ENCODE measurements at places on chromosomes 5 and 9.

DNA sequence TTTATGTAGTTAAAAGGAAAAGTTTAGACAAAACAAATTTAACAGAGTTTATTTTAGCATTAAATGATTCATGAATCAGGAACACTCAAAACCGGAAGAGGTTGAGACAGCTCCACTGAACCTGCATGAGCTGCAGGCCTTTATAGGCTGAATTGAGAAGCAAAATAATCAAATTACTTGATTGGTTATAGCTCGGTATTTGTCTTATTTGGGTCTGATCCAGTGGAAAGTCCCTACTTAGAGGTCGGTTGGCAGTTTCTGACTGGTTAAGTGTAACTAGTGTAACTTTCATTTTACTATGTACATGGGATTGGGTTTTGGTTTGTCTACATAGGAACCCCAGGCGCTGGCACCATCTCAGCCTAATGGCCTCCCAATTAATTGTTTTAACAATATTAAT is 74.1 kb upstream of the PIK3R1 start:
- DNase-seq, result no peak
- no peak overlapping the region for H3K27ac ChIP-seq
- no peaks in the 10 kb centered on the region for H3K4me1 ChIP-seq
- H3K27me3 ChIP-seq, result no peaks in the 10 kb centered on the region
- H3K4me3 ChIP-seq, result no peak overlapping the region
- no peaks in the 10 kb centered on the region for H3K36me3 ChIP-seq

DNA sequence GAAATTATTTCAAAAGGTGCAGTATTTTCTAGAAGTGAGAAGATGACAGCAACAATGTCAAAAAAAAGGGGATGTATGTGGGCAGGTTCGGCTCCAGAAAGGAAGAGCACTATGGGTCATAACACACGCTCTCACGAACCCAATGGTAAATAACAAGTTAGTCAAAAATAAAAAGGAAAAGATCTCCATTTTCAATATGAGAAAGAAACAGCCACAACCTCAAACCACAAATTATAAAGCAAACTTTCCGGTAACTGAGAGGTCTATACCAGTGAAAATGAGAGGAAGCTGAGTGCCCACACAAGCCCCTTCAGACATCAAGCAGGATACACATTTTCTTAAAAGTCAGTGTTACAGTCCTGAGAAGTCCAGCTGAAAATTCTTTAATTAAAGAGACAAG is 398.5 kb upstream of the RPS23 start:
- no peak for DNase-seq
- no peak overlapping the region for H3K4me3 ChIP-seq
- no peaks in the 10 kb centered on the region for H3K4me1 ChIP-seq
- H3K36me3 ChIP-seq, result no peaks in the 10 kb centered on the region

- no peaks in the 10 kb centered on the region for H3K36me3 ChIP-seq
- H3K27ac ChIP-seq, result no peak overlapping the region
- no peak overlapping the region for H3K4me3 ChIP-seq
- H3K4me1 ChIP-seq, result no peaks in the 10 kb centered on the region
These were observed 480.0 kb downstream of the TMEM38B start for GRCh38 chr9:106174346-106174745.

GRCh38 chr5:15943487-15943886 is 236.1 kb downstream of the MARCHF11 start:
- H3K4me1 ChIP-seq, result no peaks in the 10 kb centered on the region
- no peak for DNase-seq
- no peak overlapping the region for H3K4me3 ChIP-seq
- H3K27me3 ChIP-seq, result no peaks in the 10 kb centered on the region
- no peaks in the 10 kb centered on the region for H3K36me3 ChIP-seq
- H3K27ac ChIP-seq, result no peak overlapping the region

DNA sequence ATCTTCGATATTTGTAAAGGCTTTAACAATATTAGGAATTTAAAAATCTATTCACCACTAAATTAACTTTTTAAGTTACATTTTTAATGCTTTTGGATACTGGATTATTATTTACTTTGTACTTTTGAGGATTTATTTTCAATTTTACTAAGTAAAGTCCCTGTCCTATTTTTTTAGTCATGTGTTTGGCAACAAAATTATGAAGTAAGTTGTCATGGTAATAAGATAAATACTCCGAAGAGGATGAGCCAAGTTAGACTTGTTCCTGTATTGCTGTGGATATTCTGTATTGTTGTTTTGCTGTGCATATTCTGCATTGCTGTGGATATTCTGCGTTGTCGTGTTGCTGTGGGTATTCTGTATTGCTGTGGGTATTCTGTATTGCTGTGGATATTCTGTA is 210.1 kb downstream of the MTRR start:
- no peak for DNase-seq
- H3K4me3 ChIP-seq, result no peak overlapping the region
- H3K27ac ChIP-seq, result no peak overlapping the region
- no peaks in the 10 kb centered on the region for H3K4me1 ChIP-seq
- H3K27me3 ChIP-seq, result peaks cover 24% of the 10 kb centered on the region

GRCh38 chr5:148011398-148012137 is 52.2 kb upstream of the SPINK5 start:
- H3K4me1 ChIP-seq, result peaks cover 27% of the 10 kb centered on the region
- H3K27ac ChIP-seq, result no peak overlapping the region
- peaks cover 17% of the 10 kb centered on the region for H3K27me3 ChIP-seq
- peak; percentile 71 for DNase-seq

GRCh38 chr5:108238936-108239887 is 142.7 kb downstream of the FBXL17 start:
- DNase-seq, result no peak
- H3K27ac ChIP-seq, result no peak overlapping the region
- H3K36me3 ChIP-seq, result no peaks in the 10 kb centered on the region
- H3K4me1 ChIP-seq, result no peaks in the 10 kb centered on the region
- no peaks in the 10 kb centered on the region for H3K27me3 ChIP-seq

DNA sequence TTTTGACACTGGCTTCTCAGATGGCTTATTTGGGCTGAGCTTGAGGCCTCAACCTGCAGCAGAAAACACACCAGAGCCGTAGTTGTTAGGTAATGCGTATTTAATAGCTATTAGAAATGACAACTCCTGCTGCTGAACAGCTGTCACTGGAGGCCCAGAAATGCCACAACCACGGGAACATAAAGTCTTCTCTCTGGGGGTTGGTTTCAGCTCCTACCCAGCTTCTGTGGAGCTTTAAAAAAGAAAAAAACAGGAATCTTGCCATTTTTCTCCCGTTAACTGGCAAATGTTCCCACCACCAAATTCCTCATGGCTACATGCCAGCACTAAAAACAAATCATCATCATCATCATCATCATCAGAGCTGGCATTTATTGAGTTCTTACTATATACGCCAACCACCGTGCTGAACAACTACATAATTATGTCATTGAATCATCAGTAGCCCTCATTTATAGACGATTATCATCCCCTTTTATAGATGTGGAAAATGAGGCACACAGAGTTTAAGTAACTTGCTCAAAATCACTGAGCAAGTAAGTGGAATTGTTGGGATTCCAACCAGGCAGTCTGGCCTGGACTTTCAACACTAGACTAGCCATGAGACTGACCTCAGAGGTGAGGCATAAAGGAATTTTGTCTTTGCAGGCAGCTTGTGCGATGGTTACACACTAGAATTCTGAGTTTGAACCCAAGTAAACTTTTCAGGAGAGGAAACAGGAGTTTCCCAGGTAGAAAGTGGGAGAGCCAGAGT is 185.3 kb upstream of the WWC1 start:
- peaks cover 95% of the 10 kb centered on the region for H3K27me3 ChIP-seq
- peak; percentile 61 for DNase-seq
- H3K36me3 ChIP-seq, result no peaks in the 10 kb centered on the region

GRCh38 chr5:161047024-161047423 is 195.0 kb upstream of the ATP10B start:
- H3K27me3 ChIP-seq, result no peaks in the 10 kb centered on the region
- no peaks in the 10 kb centered on the region for H3K4me1 ChIP-seq
- H3K36me3 ChIP-seq, result no peaks in the 10 kb centered on the region
- H3K27ac ChIP-seq, result no peak overlapping the region

DNA sequence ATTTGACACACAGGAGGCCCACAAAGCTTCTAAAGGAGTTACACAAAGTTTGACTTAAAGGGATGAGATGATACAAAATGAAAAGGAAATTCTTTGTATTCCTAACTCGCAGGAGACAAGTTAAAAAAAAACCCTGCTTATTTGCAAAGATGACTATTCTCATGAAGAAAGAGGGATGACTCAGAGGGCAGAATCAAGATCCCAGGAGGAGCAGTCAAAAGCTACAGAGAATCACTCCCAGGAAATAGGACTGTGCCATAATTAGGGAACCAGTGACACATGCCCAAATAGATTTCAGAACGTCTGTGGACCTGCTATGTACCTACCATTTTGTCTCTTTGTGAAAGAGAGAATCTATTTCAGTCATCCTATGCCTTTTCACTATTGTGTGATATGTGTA is 103.5 kb upstream of the ARRDC3 start:
- H3K27ac ChIP-seq, result no peak overlapping the region
- no peak overlapping the region for H3K4me3 ChIP-seq
- no peaks in the 10 kb centered on the region for H3K4me1 ChIP-seq
- DNase-seq, result no peak

DNA sequence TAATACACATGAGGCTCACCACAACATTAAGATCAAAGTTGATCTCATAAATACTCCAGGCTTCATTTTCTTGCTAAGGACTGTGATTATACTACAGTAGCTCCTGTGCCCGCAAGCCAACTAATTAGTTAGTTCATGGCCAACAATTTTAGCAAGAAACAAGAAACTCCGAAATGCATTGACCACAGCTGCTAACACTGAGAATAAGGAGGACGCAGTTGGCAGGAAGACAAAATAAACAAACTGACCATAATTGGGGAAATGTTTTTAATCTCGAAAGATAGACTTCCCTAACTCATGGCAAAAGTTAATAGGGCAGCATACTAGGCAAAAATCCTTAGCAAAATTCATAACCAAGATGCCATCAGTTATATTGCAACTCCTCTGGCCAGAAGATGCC is 115.5 kb upstream of the SPEF2 start:
- no peaks in the 10 kb centered on the region for H3K4me1 ChIP-seq
- H3K27me3 ChIP-seq, result no peaks in the 10 kb centered on the region
- H3K36me3 ChIP-seq, result no peaks in the 10 kb centered on the region
- H3K27ac ChIP-seq, result no peak overlapping the region
- no peak for DNase-seq

GRCh38 chr5:154447089-154447725 is 1.4 kb downstream of the SAP30L start:
- H3K4me3 ChIP-seq, result peak overlapping the region; percentile 95
- no peak for DNase-seq
- no peaks in the 10 kb centered on the region for H3K27me3 ChIP-seq
- peaks cover 32% of the 10 kb centered on the region for H3K4me1 ChIP-seq
- no peak overlapping the region for H3K27ac ChIP-seq

GRCh38 chr9:116432051-116432450 is 255.1 kb upstream of the TRIM32 start:
- H3K36me3 ChIP-seq, result no peaks in the 10 kb centered on the region
- no peak for DNase-seq
- H3K4me1 ChIP-seq, result no peaks in the 10 kb centered on the region

DNA sequence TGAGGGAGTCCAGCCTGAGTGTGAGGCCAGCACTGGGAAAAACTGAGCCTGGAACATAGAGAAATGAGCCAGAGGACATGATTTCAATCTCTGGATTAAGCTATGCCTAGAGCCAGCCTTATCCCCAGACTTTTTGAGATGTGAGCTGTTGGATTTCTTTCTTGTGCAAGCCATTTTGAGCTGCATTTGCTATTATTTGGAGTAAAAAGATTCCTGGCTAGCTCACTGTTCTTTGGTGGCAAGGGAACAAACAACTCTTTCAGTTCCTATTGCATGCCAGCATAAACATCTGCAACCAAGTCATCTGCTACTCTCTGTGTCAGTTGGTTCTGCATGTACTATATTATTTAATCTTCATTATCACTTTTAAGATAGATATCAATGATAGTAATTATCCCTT is 70.1 kb upstream of the MAN2A1 start:
- no peak overlapping the region for H3K4me3 ChIP-seq
- no peak overlapping the region for H3K27ac ChIP-seq
- H3K4me1 ChIP-seq, result no peaks in the 10 kb centered on the region
- no peaks in the 10 kb centered on the region for H3K36me3 ChIP-seq
- H3K27me3 ChIP-seq, result no peaks in the 10 kb centered on the region

GRCh38 chr5:39156082-39156481 is 63.3 kb downstream of the FYB1 start:
- H3K36me3 ChIP-seq, result no peaks in the 10 kb centered on the region
- no peaks in the 10 kb centered on the region for H3K27me3 ChIP-seq
- no peak for DNase-seq
- H3K27ac ChIP-seq, result no peak overlapping the region
- H3K4me3 ChIP-seq, result no peak overlapping the region

DNA sequence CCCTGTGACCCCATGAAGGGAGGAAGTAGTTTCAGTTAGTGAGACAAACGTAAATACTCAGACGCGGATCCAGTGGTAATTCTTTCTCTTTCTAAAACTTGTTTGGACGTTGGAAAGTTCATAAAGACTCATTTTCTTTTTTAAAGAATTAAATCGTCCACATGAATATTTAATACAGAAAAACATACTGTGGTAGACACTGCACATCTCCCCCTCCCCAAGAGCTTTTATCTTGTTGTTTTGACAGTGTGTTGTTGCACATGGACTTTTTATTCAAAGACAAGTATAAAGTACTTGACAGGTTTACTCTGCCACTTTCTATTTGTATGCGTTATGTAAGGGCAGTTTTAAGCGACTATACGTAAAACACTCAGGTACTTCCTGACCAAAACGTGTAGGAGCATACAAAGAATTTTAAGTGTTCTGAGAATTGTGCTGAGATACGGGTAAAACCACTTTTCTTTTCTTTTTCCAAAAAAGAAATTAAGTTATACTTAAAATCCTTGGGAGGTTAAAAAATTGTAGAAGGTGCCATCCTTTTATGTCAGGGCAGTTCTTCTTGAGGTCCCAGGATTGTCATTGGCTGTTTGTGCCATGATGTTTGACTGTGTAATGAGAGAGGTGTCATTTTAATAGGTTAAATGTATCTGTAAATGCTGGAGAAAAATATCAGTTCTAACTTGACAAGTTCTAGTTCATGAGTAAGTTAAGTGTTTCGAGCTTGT is 1.3 kb downstream of the NIPBL start:
- no peak for DNase-seq
- no peaks in the 10 kb centered on the region for H3K36me3 ChIP-seq
- no peaks in the 10 kb centered on the region for H3K27me3 ChIP-seq
- H3K27ac ChIP-seq, result peak overlapping the region; percentile 82
- peaks cover 59% of the 10 kb centered on the region for H3K4me1 ChIP-seq
- peak overlapping the region; percentile 81 for H3K4me3 ChIP-seq

- no peak overlapping the region for H3K27ac ChIP-seq
- DNase-seq, result no peak
- no peak overlapping the region for H3K4me3 ChIP-seq
- H3K4me1 ChIP-seq, result no peaks in the 10 kb centered on the region
These were observed 500.6 kb downstream of the EBF1 start for GRCh38 chr5:158599157-158599556.
